ENCODE measurements at places on chromosomes 1 and 21.

DNA sequence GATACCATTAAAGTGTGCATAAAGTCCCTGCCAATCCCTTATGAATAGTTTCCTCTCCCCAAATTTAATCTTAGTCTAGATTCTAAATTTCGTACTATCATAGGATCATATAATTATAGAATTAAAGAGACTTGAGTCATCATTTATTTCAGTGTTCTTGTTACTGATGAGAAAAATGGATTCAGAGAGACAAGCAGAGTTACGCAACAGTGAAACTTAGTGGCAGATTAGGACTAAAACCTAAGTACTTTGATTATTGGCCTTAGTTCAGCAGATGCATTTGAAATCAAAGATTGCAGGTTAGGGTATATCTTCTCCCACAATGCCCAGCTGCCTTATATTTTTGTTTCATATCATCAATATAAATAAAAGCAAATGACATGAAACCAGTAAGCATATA is 843 bp upstream of the KRTAP19-7 start:
- DNase-seq: no peak

GRCh38 chr1:162475089-162475488 is 22.5 kb upstream of the UHMK1 start:
- no peak for DNase-seq

- DNase-seq: no peak
Measured at GRCh38 chr1:224623743-224624333, 7.7 kb downstream of the CNIH3 start.

GRCh38 chr1:176177764-176178163 is 29.3 kb downstream of the COP1 start:
- no peak for DNase-seq

DNA sequence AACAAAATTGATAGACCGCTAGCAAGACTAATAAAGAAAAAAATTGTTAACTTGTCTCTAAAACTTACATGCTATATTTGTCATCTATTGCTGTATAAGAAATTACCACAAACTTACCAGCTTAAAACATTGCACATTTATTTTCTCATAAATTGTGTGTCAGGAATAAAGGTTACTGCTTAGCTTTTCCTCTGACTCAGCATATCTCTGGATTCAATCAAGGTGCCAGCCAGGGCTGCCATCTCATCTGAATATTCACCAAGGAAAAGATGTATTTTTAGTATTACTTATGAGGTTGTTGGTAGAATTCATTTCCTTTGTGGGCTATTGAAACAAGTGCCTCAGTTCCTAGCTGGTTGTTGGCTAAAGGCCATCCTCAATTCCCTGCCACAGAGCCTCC is 912.6 kb upstream of the NEGR1 start:
- no peak for DNase-seq

DNA sequence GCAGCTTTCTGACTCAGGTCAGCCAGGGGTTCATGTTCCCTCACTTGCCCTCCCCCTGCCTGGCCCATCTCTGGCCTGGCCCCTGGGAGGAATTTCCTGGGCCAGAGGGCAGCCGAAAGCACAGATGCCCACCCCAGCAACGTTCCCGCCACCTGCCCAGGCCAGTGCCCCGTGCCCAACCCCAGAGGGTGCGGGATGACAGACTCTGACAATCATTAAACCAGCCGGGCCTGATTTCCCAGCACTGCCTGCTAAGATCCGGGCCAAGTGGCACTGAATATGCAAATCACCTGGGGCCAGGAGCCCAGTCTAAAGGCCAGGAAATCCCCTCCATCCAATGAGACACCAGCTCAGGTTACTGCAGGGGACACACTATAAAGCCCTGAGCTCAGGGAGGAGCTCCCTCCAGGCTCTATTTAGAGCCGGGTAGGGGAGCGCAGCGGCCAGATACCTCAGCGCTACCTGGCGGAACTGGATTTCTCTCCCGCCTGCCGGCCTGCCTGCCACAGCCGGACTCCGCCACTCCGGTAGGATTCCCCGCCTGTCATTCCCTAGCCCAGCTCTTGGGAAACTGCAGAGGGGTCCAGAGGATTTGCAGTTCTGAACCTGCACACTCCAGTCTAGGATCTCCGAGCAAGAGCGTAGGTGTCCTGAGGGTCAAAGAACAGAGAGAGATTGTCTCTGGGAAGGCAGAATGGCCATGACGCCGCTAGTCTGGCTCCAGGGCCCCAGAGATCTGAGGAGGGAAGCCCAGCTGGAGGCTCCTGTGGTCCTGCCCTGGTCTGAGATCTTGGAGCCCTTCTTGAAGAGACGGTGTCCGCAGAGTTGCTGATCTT is at the start of gene ELF3:
ELF3 (plus strand) TSS at position 408 of the 836 bp plus-strand sequence. CDS start 550 bp downstream, outside the sequence.
- no peak for DNase-seq
